ENCODE measurements at places on chromosomes 5 and 9.

GRCh38 chr5:58255970-58256369 lies 203.9 kb downstream of the PLK2 start:
- no peak for DNase-seq

- DNase-seq: no peak
These were observed 33.0 kb downstream of the GOLGA2 start for GRCh38 chr9:128242828-128243214.

- DNase-seq: no peak
These were observed 1174.0 kb downstream of the MAT2B start for GRCh38 chr5:164679461-164679860.

GRCh38 chr9:109597496-109597895 lies 99.4 kb upstream of the PTPN3 start:
- DNase-seq: no peak

DNA sequence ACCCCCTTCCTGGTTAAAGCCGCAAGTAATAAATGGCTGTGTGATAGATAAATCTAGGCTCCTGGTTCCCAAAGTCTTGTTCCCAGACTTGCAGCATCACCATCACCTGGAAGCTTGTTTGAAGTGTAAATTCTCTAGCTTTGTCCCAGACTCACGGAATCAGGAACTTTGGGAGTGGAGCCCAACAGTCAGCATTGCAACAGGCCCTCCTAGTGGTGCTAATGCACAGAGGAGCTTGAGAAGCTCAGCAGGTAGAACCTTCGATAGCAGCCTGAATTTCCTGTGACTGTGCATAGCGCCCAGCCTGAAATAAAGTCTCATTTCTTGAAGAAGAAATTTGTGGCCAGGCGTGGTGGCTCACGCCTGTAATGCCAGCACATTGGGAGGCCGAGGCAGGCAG lies 30.3 kb upstream of the MELK start:
- DNase-seq: no peak

DNA sequence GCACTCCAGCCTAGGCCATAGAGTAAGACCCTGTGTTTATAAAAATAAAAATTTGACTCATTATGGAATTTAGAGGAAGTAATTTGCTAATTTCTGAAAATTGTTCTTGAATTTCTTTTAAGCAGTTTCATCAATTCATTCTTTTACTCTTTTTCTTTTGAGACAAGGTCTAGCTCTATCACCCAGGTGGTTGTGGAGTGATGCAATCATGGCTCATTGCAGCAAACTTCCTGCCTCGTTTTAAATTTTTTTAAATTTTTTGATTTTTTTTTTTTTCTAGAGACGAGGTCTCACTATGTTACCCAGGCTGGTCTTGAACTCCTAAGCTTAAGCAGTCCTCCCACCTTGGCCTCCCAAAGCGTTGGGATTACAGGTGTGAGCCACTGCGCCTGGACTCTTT lies 3.1 kb upstream of the CAMLG start:
- DNase-seq: no peak

DNA sequence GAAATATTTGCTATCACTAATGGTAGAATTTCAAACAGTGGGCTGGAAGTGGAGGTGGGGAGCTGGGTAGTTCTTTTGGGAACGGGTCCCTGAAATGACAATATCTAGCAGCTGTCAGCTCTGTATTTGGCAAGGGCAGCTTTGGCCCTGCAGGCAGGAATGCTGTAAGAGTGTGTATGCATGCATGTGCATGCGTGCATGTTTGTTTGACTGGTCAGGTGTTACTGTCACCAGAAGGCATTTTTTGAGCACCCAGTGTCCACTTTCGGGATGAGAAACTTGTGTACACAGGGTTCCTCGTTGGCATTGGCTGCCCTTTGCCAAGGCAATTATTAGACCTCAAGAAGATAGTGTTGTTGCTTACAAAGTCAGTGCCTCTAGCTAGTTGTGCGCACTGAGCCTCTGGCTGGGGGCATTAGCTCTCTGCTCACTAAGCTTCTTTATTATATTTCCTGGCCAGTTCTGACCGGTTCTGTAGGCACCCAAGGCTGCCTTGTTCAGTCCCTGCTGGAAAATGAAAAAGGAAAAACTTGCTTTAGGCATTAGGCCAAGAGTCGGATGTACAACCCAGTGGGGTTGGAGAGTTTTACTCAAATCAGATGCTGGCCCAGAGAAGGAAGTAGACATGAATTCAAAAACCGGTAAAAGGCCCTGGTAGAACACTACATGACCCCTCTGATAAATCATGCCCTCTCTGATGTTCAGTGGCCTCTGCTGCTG lies 2.0 kb downstream of the CYFIP2 start:
- no peak for DNase-seq

DNA sequence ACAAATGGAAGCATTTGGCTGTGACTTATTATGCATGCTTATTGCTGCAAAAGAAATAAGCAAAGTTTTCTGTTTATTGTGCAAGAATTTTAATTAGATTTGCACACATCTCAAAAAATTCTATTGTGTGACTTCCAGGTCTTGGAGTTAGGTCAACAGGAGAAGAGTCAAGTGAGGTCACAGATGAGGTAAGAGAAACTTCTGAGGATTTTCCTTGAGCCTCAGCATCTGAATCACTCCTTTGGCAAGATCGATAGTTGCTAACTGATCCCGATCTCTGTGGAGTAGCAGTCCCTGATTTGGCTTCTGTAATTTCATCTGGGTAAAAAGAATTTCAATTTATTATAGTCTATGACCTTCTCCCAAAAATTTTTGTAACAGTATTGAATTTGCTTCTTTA lies 6.9 kb upstream of the TTC33 start:
- no peak for DNase-seq

DNA sequence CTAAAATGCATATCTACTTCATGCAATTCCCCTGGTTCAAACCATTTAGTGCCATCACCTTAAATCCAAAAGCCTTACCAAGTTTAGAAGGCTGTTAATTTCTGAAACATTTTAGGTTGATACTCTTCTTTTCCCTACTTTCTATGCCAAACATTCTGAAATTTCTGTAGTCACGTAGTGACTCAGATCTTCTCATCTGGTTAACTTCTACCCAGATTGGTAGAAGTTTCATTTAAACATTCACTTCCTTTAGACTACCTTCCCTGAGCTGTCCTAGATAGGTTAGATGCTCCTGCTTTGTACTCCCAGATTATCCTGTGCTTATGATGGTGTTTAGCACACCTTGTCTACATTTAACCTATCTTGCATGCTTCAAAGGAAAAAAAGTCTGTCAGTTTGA lies 9.9 kb downstream of the RAD50 start:
- DNase-seq: no peak

GRCh38 chr5:2619216-2619615 lies 132.3 kb downstream of the IRX2 start:
- no peak for DNase-seq

GRCh38 chr5:145777445-145778063 lies 57.6 kb downstream of the PRELID2 start:
- no peak for DNase-seq

- no peak for DNase-seq
These were observed 9.9 kb downstream of the PRDM6 start for GRCh38 chr5:123098767-123099513.

DNA sequence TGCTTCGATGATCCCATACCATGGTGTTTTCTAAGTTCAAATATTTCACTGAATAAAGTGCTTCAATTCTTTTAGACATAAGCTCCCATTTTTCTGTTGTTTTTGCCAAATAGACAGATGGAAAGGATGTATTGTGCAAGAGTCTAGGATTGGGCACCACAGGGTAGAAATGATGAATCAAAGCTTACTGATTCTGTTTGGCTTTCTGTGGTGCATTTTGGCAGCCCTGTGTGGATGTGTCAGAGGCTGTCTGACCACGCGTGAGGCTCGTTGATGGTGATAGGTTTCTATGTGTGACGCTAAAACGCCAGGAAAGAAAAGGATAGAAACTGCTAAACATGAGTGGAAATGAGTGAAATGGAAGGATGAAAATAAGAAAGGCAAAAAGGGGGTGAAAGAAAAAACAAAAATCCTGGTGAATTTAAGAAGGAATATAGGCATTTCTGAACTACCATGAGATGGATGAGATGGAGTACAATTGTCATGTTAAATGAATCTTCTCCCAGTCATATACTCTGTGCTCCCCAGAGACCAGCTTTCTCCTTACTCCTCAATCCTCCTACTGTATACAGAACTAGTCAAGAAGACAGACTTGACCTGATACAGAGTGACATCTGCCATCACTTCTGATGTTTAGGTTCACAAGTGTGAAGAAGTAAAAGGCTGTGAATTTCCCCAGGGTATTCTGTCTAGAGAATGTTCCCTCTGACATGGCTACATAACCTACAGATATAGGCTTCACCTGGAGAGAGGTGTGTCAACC lies 54.4 kb downstream of the ANKH start:
- no peak for DNase-seq

DNA sequence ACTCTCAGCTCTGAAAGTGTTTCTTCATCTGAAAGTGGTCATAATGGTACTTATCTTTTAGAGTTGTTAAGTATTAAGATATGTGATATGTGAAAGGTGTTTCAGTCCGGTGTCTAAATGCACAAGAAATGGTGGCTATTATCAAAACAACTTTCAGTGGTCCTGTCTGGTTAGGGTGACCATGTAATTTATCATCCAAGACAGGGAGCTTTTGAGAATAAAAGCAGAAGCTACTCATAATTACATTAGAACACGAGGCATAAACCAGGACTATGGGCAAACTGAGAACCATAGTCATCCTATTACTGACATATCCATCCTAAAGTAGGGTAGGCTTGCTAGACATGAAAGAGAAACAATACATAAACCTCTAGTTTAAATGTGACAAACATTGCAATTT lies 418.1 kb upstream of the SEMA6A start:
- no peak for DNase-seq

GRCh38 chr5:160199410-160199911 lies 29.8 kb upstream of the FABP6 start:
- DNase-seq: peak; percentile 50

GRCh38 chr9:115808695-115809094 lies 344.9 kb upstream of the PAPPA start:
- no peak for DNase-seq

DNA sequence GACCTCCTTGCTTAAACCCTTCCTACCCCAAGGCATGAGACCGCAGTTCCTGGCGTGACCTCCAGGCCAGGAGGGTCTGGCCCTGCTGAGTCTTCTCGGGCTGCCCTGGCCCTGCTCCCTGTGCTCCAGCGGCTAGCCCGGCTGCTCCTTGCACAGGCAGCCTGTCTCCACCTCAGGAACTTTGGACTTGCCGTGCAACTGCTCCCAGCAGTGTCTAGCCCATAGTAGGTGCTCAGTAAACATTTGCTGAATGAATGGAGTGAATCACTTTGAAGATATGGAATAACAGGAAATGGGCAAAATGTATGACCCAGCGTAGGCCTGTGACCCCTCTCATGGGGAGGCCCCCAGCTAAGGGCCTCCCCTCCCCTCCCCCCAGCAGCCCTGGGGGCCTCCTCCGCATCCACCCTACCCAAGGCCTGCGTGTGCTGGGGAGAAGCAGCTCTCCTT lies 127.1 kb downstream of the ZNF354C start:
- DNase-seq: no peak

GRCh38 chr9:79369676-79370075 lies 202.1 kb upstream of the TLE4 start:
- DNase-seq: no peak

GRCh38 chr5:44331471-44332050 lies 57.7 kb downstream of the FGF10 start:
- no peak for DNase-seq

GRCh38 chr9:68979538-68980314 lies 34.2 kb downstream of the PRKACG start:
- DNase-seq: no peak

GRCh38 chr5:113224605-113225065 lies 210.2 kb downstream of the TSSK1B start:
- no peak for DNase-seq

DNA sequence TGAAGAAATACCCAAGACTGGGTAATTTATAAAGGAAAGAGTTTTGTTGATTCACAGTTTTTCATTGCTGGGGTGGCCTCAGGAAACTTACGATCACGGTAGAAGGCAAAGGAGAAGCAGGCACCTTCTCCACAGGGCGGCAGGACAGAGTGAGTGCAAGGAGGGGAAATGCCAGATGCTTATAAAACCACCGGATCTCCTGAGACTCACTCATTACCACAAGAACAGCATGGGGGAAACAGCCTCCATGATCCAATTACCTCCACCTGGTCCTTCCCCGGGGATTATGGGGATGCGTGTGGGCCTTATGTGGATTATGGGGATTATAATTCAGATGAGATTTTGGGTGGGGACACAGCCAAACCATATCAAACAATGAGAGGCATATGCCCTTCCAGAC lies 18.5 kb upstream of the RORB start:
- DNase-seq: no peak

DNA sequence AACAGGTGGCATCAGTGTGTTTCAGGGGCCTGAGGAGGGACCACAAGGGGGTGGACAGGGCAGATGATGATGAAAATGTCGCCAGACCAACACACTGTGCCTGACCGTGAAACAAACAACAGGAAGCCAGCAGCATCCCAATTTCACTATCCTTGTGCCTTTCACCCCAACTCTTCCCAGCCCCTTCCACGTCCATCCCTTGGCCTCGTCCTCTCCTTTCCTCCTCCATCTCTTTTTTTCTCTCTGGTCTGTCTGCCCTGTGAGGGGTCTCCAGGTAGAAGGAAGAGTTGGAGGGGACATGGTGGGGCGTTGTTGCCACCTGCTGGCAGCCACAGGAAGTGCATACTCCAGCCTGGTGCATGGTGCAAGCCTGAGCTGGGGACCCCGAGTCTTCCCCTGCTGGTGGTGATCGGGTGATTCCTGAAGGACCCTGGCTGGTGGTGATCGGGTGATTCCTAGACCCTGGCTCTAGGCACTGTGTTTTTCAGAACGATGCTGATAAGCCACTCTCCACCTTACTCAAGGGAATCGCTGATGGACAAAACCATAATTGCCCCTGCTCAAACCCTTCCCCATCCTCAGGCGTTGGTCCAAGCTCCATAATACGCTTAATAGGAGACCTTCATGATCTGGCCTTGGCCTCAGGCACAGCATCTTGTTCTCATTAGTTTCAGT lies 21.7 kb upstream of the NSD1 start:
- peak; percentile 43 for DNase-seq

DNA sequence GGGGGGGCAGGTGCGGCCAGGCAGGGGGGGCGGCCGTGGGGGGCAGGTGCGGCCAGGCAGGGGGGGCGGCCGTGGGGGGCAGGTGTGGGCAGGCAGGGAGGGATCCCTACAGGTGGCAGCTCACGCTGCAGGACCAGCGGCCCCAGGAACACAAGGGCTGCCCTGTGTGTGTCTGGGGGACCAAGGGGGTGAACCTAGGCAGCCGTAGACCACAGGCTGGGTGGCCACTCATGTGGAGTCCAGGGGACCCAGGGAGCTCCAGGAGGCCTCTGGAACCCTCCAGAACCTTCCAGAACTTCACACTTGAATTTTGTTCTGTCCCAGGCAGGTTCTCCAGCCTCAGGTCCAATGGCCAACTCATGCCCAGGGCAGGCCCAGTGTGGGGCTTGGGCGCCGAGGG lies 51.6 kb upstream of the EGFL7 start:
- no peak for DNase-seq
